WERI-Rb-1 (cell line): ENCODE measurements at places on chromosomes 7 and 10.

GRCh38 chr10:35340975-35341374 lies 4.7 kb downstream of the CCNY start:
- DNase-seq, result no peak

DNA sequence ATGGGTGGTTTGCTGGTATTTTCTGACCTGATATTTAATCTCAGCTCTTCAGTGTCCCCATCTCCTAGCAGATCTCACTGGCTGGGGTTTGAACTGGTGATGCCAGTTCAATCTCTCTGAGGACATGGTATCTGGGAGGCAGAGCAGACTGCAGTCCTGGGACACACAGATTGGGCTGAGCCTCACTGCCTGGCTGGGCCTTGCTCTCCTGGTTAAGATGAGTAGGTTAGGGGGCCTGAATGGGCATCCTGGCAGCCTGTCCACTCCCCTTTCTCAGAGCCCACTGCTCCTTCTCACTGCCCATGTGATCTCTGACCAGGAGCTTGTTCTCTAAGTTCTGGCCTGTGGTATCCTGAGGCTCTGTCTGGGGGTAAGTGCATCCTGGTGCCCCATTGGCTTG lies 363.4 kb downstream of the GLRX3 start:
- DNase-seq, result no peak

DNA sequence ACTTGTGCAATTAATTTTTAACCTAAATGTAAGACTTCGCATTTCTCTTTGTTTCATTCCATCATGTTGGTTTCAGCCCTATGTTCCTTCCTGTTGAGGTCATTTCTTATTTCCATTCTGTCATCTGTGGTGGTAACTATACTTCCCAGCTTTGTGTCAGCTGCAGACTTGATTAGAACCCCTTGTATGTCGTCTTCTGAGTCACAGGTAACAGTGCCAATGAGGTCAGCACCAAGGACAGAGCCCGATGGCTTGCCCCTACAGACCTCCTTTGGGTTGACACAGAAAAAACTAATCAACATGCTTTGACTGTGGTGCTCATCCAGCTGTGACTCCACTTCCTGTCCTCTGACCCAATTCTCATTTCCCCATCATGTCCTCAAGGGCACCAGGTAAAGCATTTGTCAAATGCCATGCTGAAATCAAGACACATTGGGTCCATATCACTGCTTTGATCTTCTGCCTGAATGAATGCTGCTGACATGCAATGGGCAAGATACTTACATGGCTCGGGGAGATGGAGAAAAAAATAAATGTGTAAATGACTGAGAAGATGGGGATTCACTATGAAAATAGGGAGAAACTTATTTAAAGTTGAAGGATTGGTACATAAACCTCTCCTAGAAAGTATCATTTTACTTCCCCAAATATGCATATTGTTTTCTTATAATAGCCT lies 25.6 kb upstream of the CRTAC1 start:
- DNase-seq, result no peak

GRCh38 chr10:101244321-101245050 lies 15.2 kb upstream of the LBX1 start:
- DNase-seq, result no peak

DNA sequence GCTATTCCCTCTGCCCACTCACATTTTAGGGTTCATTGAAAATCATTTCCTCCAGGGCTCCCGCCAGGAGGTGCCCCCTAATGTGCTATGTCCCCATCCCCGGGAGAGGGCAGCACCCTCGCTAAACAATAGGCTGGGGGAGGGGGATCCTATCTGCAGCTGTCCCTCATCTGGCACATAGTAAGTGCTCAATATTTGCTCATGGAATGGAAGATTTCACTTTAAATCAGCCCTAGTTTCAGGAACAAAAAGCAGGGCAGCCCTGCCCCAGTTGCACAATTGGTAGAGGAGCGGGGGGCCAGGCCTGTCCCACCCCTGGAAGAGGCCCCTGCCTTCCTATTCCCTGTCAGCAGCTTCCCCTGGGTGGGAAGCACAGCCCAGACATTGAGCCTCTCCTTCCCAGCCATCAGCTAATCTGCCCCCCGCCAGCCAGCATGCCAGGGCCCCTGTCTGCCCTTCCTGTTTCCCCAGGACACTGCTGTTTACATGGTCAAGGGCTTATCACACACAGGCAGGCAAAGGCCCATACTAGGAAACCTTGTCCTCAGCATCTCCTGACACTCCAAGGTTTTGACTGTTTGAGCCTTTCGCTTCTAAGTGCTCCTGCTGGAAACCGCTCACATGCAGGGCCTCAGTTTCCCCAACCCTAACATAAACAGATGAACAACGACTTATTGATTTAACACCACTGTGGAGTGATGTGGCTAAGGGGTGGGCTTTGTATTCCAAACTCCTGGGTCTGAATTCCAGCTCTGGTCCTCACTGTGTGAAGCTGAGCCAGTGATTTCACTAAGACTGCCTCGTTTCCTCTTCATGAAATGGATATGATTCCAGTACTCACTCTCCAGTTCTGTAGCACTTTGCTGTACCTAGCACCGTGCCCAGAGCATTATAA lies 130.7 kb upstream of the ZMIZ1 start:
- no peak for DNase-seq

DNA sequence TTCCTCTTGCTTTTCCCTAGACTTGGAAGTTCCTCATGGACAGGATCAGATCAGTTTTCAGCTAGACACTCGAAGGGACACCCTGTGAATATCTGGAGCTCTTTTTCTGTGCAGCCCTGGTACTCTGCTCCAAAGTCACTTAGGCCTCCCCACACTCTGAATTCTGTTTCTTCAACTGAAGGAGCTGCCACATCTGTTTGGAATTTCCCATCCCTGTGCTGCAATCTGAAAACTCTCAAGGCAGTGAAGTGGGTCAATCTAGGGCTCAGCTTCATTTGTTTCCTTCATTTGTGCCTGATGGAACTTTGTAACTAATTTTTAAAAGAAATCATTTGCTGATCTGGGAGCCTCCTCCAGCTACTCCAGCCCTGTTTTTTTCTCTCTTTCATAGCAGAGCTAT lies 9.6 kb downstream of the EPC1 start:
- no peak for DNase-seq

DNA sequence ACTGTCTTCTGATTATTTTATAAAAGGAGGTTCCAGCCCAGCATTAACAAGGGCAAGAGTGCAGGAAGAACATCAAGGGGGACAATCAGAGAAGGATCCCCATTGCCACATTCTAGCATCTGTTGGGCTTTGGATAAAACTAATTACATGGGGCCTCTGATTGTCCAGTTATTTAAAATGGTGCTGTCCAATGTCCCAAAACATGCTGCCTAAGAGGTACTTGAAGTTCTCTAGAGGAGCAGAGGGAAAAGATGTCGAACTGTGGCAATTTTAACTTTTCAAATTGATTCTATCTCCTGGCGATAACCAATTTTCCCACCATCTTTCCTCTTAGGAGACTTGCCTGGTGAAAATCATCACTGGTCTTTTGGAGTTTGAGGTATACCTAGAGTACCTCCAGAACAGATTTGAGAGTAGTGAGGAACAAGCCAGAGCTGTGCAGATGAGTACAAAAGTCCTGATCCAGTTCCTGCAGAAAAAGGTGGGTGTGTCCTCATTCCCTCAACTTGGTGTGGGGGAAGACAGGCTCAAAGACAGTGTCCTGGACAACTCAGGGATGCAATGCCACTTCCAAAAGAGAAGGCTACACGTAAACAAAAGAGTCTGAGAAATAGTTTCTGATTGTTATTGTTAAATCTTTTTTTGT lies 2.3 kb downstream of the IL6 start:
- no peak for DNase-seq

DNA sequence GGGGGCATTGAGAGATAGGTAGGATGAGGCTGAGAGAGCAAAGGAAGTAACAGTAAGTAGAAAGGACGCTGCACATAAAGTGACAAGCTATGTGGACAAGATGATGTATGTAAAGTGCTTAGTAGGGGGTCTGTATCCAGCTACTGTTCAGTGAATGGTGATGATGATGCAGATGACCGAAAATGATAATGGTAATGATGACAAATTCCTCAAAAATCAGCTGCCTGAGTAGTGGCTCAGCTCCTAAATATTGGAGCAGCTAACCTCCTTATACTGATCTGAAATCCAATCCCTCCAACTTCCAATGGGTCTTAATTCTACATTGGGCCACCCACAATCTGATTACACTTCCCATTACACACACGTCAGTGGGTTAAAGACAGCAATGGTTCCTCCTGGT lies 27.1 kb upstream of the KCNMA1 start:
- DNase-seq, result no peak

DNA sequence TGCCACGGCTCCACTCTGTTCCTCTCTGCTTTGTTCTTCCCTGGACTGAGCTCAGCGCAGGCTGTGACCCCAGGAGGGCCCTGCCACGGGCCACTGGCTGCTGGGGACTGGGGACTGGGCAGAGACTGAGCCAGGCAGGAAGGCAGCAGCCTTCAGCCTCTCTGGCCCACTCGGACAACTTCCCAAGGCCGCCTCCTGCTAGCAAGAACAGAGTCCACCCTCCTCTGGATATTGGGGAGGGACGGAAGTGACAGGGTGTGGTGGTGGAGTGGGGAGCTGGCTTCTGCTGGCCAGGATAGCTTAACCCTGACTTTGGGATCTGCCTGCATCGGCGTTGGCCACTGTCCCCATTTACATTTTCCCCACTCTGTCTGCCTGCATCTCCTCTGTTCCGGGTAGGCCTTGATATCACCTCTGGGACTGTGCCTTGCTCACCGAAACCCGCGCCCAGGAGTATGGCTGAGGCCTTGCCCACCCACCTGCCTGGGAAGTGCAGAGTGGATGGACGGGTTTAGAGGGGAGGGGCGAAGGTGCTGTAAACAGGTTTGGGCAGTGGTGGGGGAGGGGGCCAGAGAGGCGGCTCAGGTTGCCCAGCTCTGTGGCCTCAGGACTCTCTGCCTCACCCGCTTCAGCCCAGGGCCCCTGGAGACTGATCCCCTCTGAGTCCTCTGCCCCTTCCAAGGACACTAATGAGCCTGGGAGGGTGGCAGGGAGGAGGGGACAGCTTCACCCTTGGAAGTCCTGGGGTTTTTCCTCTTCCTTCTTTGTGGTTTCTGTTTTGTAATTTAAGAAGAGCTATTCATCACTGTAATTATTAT lies 1.2 kb downstream of the CLDN4 start:
- no peak for DNase-seq

- no peak for DNase-seq
Observed at GRCh38 chr7:101113836-101114235, 13.1 kb upstream of the SERPINE1 start.

- no peak for DNase-seq
Observed at GRCh38 chr10:128729910-128730420, 603.7 kb upstream of the MKI67 start.

GRCh38 chr10:73908853-73909539 lies 1.9 kb upstream of the PLAU start:
- DNase-seq, result no peak

- no peak for DNase-seq
Observed at GRCh38 chr7:140945940-140946339, 21.2 kb upstream of the BRAF start.

- no peak for DNase-seq
Observed at GRCh38 chr10:71300555-71301370, 18.3 kb upstream of the SLC29A3 start.

GRCh38 chr7:105105579-105105978 lies 91.6 kb downstream of the KMT2E start:
- DNase-seq, result no peak

DNA sequence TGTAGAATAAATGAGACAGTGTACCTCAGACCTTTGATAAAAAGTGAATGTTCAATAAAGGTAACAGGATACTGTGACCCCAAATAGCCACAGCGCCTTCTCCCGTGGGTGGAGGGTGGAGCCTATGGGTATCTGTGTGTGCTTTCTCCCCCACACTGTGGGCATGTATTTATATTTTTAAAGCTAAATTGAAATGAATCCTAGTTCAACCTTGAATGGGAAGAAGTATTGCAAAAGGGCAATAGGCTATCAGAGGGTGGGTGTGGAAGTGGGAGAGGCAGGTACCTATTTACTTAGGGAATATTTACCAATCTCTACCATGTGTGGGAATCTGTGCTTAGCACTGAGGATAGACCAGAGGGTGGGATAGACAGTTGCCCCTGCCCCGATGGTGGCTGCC lies 68.9 kb downstream of the PFKFB3 start:
- DNase-seq, result no peak

DNA sequence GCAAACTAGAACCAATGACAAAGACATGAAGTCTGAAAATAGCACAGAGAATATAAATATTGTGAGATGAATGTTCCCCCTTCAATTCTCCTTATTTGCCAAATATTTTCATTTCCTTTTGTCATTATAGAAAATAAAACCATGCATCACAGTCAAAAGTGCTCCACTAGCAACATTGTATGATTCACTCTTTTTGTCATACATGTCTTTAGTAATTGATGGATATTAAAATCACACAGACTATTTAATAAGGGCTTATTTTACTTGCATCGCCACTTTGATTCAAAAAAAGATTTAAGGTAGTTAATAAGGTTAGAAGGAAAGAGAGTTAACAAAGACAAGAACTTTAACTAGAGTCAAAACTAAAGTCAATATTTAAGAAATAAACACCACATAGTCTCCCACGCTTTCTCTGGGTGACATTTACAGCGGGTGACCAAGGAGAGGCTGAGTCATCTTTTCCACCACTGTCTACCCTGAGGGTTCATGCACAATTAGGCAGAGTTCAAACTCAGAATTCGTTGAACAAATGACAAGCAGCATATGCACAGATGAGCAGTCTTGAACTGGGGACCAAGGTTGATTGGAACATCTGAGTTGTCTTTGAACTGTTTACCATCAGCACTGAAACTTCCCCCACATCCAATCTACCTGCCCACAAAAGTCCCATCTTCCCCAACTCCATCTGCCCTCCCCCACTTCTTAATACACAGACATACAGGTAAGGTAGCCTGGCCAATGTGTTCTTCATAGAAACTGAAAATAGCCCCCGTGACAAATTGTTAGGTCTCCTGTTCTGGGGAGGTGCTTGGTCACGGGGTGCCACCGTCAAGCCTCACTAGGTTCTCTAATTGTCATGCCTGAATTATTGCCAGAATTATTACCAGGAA lies 42.5 kb downstream of the C7orf25 start:
- no peak for DNase-seq

GRCh38 chr7:84081973-84082522 lies 112.5 kb downstream of the SEMA3A start:
- no peak for DNase-seq

DNA sequence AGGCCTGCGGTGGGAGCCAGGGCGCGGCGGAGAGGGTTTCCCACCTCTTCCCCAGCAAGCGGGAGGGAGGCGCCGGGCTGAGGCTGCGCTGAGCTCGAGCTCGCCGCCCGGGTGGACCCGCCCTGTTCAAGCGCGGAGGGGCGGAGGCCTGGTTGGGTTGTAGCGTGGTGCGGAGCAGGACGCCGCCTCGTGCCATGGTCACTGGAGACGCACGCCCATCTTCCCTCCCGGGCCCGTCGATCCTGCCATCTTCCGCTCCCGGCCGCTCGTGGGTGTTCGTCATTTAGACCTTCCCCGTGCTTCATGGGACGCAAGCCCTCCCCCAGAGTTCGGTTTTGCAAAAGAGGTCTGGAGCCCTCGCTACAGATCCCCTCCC lies 9.3 kb upstream of the EN2 start:
- DNase-seq, result no peak

- DNase-seq, result peak; percentile 67
Observed at GRCh38 chr10:119650692-119651513, at the start of gene BAG3. TSS of gene BAG3 (plus strand) at chr10:119651380. CDS start at chr10:119651676, 296 bp downstream.
